DND-41 (cell line): ENCODE measurements at places on chromosomes 7 and 10.
A peak's percentile ranks its signal among the peaks of the same experiment; 100 is the strongest.

DNA sequence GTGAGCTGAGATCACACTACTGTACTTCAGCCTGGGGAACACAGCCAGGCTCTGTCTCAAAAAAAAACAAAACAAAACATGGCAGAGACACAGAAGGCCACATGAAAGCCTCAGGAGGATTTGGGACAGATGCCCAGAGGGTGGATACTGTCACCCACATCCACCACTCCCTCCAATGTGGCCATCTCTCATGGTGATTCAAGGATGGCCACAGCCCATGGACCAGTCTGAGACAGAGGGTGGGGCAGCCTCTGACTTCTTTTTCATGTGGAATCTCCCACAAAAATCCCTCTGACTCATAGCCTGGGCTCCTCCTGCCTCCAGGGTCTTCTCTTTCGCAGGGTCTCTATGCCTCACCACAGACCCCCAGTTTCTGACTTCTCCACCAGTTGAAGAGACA, 59.0 kb upstream of the GTF2I start:
- no peak for DNase-seq

- no peak for DNase-seq
Measured at GRCh38 chr7:131071786-131072504, 255.7 kb upstream of the MKLN1 start.

GRCh38 chr10:52940921-52941320, 168.3 kb upstream of the MBL2 start:
- no peak for DNase-seq

GRCh38 chr10:97940534-97940933, 89.9 kb downstream of the CRTAC1 start:
- DNase-seq = no peak

DNA sequence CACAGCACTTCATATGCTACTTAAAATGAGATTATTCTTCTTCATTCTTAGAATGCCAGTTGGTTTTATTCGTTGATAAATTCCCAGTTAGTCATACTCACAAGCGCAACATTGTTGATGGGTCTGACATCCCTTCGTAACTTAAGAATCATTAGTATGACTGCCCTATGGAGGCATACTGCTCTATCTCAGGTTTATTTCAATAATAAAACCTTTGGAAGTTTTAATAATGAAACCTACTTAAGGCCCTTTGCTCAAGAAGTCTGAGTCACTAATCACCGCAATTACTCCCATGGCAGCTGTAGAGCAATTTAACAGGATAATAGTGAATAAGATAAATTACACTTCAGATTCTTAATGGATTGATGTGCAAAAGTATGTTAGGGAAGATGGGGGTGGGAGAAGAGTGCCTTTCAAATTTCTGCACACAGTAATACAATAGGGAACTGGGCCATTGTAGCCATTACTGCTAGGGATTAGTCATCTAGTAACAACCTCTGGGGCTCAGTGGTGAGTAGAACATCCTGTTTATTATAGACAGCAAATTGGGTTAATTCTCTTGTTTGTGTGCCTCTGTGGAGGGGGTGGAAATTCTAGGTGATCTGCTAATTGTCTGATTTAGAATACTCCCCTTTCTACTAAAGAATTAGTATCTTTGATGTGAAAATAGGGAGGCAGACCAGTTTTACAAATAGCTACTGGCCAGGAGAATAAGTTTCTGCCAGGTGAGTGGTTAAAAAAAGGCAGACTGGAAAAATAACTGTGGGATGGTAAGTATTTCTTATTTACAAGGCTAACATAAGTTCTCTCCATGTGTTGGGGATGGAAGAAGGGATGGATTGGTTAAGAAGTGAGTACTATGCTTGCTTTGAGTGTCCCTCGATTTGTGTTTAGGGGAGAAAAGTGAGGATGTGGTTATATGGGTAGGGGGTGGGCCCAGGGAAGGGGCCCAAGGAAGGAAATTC, 74.5 kb upstream of the VKORC1L1 start:
- no peak for DNase-seq

- no peak for DNase-seq
Measured at GRCh38 chr7:127794551-127794950, 142.6 kb downstream of the SND1 start.

DNA sequence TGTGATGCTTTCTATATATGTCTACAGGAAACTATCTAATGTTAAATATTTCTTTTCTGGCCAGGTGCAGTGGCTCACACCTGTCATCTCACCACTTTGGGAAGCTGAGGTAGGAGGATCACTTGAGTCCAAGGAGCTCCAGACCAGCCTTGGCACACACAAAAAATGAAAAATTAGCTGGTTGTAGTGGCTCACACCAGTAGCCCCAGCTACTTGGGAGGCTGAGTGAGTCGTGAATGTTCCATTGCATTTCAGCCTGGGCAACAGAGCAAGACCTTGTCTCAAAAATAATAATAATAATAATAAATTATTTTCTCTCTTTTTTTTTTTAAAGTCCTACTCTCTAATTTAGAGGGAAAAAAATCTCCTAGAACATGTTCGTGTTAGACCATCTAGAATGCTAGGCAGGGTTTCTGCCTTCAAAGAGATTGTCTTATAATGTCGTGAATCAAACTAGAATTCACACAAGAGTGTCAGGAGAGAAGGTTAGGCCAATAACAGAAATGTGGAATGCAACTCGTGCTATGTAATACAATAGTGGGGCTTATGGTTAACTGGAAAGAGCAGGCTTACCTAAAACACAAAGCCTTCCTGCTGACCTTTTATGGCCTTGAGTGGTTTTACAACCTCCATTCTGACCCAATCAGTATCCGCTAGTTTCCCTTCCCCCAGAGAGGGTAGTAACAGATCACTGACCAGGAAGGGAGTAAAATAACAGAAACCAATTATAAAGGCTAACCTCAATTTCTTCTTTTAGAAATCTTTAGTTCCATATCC, 46.3 kb downstream of the MYOF start:
- DNase-seq = no peak

- DNase-seq = no peak
Measured at GRCh38 chr10:37489658-37490003, 364.2 kb downstream of the ANKRD30A start.

DNA sequence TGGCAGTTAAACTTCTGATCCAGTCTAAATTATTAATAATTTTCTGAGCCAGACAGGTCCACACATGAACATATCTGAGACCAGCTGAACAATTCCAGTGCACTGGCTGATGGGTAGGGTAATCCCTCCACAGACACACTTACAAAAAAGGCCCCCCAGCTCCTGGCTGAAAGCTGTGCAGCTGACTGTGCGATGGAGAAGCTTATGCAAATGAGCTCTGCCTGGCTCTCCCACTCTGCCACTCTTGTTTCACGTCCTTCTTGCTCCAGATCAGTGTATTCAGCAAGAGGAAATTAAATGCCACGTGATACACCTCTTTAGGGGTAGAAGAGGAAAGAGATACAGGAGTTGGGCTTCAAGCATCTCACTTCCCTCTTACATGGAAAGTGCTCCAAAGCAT, 76.4 kb upstream of the FEZF1 start:
- no peak for DNase-seq

GRCh38 chr10:103284170-103284569, 7.2 kb downstream of the INA start:
- DNase-seq = no peak

- DNase-seq = no peak
Measured at GRCh38 chr7:23467806-23468525, 2.3 kb downstream of the IGF2BP3 start.

DNA sequence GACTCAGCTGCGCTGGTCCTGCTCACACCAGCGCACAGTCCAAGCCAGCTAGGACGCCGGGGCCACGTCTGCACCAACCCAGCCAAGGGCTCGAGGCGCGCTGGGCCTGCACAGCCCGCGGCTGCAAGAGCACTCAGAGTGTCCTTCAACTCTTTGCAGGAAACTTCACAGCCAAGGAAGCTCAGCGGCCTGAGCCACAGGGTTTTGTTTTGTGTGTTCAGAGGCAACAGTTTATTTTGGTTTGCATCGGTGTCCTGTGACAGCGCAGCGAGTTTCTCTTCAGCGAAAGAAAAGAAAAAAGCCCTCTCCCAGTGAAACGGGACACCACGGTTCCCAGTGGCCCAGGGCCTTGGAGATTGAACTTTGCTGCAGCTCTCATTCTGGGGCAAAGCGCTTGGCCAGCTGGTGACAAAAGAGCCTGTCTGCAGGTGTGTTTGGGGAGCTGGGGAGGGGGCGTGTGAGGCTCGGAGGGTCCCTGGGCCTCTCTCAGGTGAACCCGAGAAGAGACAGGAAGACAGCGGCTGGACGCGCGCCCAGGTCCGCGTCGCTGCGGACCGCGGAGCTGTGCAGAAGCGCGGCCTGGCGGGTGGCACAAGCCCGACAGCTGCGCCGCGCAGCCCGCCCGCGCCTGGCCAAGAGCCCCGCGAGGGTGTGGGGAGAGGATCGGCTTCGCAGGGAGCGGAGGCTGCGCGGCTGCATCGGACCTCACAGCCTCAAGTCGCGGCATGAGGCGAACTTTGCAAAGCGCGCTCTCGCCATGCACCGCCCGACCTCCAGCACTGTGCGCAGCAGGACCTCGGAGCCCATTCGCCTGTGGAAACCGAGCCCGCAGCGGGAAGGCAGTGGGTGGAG, 922 bp downstream of the CXCL12 start:
- no peak for DNase-seq

DNA sequence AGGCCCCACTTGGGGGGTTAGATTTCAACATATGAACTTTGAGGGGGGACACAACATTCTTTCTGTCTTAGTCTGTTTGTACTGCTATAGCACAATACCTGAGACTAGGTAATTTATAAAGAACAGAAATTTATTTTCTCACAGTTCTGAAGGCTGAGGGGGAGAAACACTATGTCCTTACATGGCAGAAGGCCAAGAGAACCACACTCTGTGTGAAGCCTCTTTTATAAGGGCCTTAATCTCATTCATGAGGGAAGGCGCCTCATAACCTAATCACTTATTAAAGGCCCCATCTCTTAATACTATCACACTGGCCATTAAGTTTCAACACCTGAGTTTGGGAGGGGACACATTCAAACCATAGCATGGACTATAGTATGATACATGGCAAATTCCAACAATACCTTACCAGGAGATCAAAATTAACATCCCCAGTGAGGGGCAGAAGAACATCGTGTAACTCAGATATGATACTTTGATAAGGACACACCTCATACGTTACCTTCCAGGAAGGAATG, 9.3 kb upstream of the PDLIM1 start:
- DNase-seq = no peak

- DNase-seq = no peak
Measured at GRCh38 chr10:74373059-74373458, 222.0 kb downstream of the ADK start.

DNA sequence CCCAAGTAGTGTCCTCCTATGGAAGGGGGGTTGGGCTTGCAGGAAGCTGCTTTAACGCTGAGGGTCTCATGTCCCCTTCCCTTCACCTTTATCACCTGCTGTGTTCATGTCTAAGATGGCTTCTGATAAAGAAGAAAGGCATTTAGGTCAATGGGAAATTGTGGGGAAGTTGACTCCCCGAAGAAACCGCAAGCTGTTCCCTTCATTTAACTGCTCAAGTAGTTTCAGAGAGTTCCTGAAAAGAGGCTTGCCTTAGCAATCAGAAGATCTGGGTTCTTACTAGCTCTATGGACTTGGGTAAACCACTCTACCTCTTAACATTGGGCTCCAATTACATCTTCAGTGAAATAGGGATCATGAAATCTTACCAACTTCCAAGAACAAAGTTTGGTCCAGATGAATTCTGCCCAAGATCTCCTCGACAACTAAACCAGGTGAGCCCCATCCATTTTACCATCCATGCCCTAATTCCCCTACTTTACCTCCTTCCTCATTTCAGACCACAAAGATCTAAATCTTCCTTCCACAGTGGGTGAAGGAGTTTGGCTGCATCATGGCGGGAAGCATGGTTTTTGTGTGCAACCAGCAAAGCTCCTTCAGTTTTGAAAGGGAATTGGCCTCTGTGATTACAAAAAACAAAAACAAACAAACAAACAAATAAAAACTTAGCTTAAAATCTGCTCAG, 30.4 kb upstream of the UCN3 start:
- no peak for DNase-seq

DNA sequence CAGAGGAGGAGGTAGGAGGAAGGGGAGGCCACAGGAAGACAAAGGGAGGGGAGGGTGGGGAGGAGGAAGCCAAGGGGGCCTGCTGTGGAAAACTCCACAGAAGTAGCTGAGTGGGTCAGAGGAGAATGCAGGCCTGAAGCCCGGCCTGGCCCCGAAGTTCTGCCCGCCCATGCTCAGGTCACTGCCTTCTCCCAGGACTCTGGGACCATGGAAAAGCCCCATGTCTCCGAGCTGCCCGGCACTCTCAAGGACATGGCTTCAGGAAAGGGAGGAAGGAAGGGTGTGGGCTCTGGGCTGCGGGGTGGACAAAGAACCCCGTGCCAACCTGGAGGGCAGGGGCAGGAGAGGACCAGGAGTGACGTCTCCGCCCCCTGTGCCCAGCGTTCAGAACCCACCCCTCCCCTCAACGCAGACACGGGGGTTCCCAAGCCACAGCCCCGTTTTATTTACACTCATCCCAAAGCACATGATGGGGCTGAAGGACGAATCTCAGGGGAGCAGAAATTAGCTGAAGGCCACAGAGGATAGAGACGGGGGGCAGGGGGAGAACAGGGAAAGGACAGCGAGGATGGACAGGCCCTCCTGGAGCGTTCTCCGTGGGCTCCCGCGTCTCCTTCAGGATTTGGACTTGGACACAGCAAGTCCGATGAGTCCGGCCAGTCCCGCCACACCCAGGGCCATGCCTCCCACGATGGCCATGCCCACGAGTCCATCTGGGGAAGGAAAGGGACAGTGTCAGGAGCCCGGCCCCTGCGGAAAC, 1.8 kb upstream of the CLDN15 start:
- no peak for DNase-seq

GRCh38 chr10:77603534-77603927, 34.1 kb downstream of the KCNMA1 start:
- peak; percentile 31 for DNase-seq

GRCh38 chr10:62058896-62059216, 157.4 kb downstream of the ARID5B start:
- no peak for DNase-seq

DNA sequence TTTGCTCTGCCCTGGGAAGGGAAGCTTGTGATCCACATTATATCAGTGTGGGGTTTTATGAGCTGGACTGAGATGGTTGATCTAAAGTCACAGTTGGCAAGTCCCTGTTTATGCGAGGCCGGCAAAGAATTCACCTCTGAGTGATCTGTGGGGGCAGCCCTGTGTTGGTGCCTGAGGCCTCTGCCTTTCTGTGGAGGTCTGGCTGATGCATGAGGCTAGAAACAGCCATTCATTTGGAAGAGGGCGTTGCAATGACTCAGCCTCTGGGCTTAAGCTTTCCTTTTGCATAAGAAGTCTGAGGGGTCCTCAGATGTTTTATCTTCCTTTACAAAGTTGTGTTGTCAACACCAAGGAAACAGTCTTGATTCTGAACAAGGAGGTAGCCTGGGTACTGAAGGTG, 126.9 kb downstream of the MGMT start:
- no peak for DNase-seq

GRCh38 chr7:70647801-70648498, 484.0 kb upstream of the GALNT17 start:
- peak; percentile 84 for DNase-seq

GRCh38 chr7:74518041-74518440, 64.3 kb downstream of the GTF2IRD1 start:
- no peak for DNase-seq

GRCh38 chr10:127033216-127034033, 128.2 kb downstream of the DOCK1 start:
- no peak for DNase-seq
